ENCODE measurements at places on chromosomes 13 and 19.

DNA sequence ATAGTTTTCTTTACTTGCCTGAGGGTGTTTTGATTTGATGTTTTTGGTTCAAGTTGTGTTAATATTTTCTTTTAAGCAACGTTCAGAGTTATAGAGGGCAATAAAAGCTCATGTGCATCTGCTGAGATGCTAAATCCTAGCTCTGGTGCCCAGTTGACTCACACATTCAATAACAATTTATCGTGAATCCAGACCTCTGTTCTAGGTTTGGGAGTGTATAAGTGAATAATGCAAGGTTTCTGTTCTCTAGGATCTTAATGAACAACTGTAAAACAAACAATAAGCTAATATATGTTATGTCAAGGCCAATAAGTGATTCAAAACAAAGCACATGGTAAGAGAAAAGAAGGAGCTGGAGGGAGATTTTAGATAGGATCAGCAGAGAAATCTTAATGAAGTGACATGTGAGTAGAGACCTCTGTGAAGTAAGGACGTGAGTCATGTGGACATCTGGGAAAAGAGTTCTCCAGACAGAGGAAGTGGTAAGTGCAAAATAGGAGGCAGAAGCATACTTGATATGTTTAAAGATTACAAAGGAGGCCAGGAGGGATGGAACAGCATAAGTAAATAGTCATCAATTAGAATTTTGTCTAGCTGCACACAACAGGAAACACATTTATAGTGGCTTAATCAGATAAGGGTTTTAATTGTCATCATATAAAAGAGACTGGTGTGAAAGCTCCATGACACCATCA is 278.5 kb upstream of the HTR2A start:
- DNase-seq, result no peak

DNA sequence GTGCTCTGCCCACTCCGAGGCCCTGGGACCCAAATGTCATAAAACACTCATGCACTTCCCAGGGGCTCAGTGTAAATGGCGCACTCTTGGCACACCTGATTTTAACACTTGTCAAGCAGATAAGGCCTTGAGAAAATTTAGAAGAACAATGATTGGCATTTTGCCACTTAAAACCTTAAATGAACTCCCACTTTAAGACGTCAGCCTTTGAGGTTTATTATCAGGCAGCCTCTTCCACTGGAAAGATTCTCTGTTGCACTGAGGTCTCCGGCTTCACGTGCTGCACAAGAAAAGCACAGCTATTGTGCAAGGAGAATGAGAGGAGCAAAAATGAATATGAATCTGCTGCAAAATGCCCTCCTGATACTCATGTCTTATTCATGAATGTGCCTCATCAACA is 38.5 kb upstream of the ATP11A start:
- DNase-seq, result no peak

DNA sequence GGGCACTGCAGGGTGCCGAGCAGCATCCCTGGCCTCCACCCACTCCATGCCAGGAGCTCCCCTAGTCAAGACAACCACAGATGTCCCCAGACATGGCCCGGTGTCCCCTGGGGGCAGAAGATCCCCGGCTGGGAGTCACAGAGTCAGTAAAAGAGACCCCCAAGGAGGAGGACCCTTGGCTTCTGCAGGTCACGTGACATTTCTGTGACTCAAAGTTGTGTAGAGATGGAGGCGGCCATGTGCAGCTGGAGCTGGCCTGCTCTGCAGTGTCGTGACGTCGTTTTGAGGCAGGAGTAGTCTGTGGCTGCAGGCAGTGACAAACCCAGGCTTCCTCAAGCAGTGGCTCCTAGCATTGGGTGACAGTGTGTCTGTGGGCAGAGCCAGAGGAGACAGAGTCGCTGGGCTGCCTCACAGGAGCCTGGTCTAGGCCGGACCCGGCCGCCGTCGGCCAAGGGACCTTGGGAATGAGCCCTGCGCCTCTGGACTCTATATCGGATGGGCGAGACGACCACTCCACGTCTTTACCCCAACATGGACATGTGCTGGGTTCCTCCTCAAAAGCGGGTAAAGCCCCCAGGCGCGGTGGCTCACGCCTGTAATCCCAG is 7.7 kb upstream of the DIRAS1 start:
- DNase-seq, result no peak

- DNase-seq, result no peak
Measured at GRCh38 chr19:37930416-37930815, 23.4 kb downstream of the SIPA1L3 start.

- no peak for DNase-seq
Measured at GRCh38 chr19:1270854-1271527, 1.9 kb downstream of the CIRBP start.

GRCh38 chr19:52398081-52398441 is 412 bp downstream of the ZNF528 start:
- DNase-seq, result no peak

DNA sequence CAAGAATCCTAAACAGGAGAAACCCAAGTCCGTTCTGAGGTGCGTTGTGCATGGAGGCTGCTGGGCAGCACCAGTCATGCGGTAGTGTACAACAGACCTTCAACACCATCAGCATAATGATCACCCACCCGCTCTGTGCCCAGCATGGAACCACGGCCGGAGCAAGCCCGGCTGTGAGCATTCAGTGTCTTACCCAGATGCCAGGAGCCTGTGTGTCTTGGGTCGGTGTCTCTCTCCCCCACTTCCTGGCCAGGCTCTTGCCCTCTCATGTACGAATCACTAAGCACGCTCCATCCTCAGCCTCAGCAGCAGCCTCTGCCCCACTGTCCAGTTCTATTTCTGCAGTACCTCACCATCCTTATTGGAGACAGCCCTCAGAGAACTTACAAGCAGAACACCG is 231.6 kb upstream of the IRS2 start:
- no peak for DNase-seq

DNA sequence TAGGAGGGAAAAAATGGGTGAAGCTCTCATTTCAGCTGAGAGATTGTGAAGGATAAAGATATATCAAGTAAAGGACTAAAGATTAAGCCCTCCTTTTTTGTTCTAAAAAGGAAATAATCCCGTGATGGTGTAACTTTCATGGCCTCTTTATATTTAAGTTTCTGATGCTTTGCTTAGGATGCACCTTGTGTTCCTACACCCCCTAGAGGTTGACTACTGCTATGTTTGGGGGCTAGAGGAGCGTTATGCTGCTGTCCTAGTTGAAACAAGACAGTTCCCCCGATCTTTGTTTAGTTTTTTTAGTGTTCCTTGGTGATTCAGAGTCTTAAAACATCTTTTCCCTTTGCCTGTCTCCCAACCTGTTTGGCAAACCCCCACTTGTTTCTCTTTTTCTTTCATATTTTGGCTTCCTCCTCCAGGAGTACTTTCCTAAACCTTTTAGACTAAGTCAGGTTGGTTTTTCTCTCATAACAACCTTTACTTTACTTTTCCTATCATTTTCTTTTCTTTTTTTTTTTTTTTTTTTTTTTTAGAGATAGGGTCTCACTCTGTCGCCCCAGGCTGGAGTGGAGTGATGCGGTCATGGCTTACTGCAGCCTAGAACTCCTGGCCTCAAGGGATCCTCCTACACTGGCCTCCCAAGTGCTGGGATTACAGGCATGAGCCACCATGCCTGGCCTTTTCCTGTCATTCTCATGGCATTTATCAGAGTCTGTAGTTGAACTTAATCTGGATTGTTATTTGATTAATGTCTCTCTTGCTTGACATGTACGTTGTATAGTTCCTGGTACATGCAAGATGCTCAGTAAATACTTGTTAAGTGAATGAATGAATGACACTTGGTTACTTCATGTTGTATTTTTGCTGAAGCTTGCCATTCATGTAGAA is 2.8 kb downstream of the UBA2 start:
- no peak for DNase-seq

GRCh38 chr13:34722922-34723321 is 219.1 kb upstream of the NBEA start:
- DNase-seq, result no peak

GRCh38 chr13:64740493-64740892 is 2489.6 kb downstream of the PCDH9 start:
- DNase-seq, result no peak
